ENCODE measurements at places on chromosomes 4 and X.

- no peak for DNase-seq
These were observed 30.7 kb upstream of the RAPGEF2 start for GRCh38 chr4:159071969-159072765.

GRCh38 chrX:69088171-69088938, 76.9 kb downstream of the PJA1 start:
- no peak for DNase-seq

- no peak for DNase-seq
These were observed 4.6 kb downstream of the P2RY4 start for GRCh38 chrX:70255452-70255851.

DNA sequence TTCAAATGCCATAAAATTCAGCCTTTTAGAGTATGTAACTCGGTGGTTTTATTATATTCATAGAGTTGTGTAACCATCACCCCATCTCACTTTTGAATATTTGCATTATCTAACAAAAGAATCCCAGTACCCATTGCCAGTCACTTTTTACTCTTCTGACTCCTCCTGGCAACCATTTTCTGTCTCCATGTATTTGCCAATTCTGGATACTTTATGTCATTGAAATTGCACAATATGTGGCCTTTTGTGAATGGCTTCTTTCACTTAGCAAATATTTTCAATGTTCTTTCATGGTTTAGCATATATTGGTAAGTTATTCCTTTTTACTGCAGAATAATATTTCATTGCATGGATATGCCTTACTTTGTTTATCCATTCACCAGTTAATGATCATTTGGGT, 79.9 kb downstream of the SLIT2 start:
- no peak for DNase-seq

DNA sequence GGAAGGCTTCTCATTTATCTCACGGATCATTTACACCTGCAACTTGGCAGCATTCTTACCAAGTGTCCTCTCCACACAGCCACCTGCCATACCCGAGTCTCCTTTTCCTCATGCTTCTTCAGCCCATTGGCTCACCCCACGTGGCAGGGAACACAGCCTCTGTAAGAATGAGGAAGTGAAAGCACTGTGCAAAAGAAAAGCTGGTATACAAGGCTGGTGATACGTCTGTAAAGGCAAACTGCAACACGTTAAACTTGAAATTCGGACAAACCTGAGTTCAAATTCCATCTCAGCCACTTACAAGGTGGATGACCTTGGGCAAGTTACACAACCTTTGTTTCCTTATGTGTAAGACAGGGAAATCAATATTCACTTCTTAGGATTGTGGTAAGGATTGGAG, 164.0 kb upstream of the RASGEF1B start:
- no peak for DNase-seq

DNA sequence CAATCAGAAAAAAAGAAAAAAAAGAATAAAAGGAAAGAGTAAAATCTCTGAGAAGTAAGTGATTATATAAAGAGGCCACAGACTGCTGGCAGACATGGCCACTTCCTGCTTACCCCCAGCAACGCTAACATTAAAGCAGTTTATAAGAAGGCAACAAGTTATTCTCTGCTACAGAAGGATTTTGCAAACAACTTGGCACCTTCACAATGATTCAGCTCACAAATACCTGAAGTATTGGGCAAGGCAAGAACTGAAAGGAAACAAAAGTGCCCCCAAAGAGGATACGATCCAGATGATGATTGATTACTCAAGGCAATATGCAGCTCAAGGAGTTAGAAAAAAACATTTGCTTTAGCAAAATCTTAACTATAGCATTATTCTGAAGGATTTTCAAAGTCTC, 718.8 kb downstream of the KLHL13 start:
- DNase-seq, result no peak

DNA sequence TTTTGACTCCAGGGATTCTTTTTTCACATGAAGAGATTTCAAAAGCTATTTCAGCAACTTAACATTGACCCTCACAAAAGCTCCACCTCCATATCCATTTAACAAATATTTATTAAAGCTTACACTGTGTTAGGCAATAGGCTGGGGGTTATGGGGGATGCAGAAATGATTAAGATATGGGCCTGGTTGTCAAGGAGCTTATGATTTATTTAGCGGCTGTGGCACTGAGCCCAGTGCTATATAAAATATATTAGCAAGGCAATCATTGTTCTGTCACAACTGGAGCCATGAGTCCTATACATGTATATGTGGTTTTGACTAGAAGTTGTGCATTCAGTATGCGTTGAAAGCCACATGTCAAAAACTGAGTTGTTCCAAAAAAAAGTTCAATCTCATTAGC, 131.1 kb downstream of the GPC3 start:
- DNase-seq, result no peak

GRCh38 chr4:26061248-26061986, 147.4 kb downstream of the SMIM20 start:
- DNase-seq, result no peak

GRCh38 chrX:124829930-124830329, 483.6 kb downstream of the SH2D1A start:
- no peak for DNase-seq

DNA sequence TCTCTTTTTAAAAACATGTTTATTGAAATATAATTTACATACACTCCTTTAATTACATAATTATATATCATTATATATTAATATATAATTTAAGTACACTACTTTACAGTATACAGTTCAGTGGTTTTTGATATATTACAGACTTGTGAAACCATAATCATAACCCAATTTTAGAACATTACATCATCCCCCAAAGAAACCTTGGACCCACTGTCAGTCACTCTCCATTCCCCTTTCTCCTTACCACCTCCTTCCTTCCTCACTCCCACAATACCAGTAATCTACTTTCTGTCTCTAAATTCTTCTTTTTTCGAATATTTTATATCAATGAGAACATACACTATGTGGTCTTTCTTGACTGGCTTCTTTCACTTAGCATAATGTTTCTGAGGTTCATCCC, 17.9 kb upstream of the EXOSC9 start:
- DNase-seq, result no peak
